ENCODE measurements at places on chromosomes 1 and 21.
A peak's percentile ranks its signal among the peaks of the same experiment; 100 is the strongest.

GRCh38 chr1:5225707-5226704 is 571.6 kb downstream of the AJAP1 start:
- DNase-seq = no peak

- no peak for DNase-seq
Observed at GRCh38 chr1:14659913-14660312, 61.4 kb downstream of the KAZN start.

DNA sequence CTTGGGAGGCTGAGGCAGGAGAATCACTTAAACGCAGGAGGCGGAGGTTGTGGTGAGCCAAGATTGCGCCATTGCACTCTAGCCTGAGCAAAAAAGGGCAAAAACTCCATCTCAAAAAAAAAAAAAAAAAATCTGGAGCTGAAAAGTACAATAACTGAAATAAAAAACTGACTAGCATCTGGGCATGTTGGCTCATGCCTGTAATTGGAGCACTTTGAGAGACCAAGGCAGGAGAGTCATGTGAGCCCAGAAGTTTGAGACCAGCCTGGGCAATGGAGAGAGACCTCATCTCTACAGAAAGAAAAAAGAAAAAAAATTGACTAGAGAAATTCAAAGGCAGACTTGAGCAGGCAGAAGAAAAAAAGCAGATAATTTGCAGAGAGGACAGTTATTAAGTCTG is 18.1 kb downstream of the CLDN19 start:
- no peak for DNase-seq

GRCh38 chr1:64623750-64624191 is 121.1 kb upstream of the RAVER2 start:
- no peak for DNase-seq

DNA sequence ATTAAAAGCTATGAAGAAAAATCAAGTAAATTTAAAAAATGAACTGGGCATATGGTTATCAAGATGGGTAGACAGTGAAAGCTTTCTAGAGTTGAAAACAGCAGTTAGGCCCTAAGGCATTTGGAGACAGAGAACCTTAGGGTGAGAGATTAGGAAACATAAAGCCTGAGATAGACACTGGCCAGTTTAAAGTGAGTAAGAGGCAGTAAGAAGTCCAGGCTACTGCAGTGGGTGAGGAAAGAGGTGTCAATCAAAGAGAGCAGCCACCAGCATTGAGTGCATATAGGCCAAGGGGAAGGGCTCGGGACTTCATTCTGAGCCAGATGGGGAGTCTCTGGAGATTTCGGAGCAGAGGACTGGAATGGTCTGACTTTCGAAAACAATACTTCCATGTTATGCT is 1360.5 kb upstream of the ADGRL4 start:
- no peak for DNase-seq

DNA sequence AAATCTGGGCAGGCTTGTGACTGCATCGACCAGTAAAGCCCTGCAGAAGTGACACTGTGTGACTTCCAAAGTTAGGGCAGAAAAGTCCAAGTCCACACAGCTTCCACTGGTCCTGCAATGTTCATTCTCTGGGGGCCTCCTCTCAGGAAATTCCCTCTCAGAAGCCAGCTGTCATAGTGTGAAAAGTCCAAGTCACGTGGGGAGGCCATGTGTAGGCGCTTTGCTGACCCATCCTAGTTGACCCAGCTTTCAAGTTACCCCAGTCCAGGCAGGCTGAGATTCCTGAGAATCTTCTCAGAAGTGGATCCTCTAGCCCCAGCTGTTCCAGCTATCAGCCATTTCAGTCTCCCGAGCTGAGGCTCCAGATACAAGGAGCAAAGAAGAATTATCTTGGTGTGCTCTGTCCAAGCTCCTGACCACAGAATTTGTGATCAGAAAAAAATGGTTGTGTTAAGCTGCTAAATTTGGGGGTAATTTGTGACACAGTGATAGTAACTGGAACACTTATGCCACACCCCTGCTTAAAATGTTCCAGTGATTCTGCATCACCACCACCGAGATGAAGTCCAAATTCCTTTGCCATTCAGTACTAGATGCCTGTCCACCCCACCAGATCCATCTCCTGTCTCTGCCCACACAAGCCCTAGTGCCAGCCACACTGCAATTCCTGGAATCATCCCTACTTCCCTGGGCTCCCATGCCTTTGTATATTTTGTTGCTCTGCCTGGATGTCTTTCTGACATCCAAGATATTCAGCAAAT is 2.5 kb upstream of the STUM start:
- DNase-seq = no peak

GRCh38 chr1:12284486-12284885 is 54.7 kb downstream of the VPS13D start:
- no peak for DNase-seq

GRCh38 chr1:160326418-160326817 is 16.6 kb downstream of the COPA start:
- DNase-seq = no peak

GRCh38 chr1:178682429-178682828 is 42.6 kb upstream of the RALGPS2 start:
- no peak for DNase-seq

DNA sequence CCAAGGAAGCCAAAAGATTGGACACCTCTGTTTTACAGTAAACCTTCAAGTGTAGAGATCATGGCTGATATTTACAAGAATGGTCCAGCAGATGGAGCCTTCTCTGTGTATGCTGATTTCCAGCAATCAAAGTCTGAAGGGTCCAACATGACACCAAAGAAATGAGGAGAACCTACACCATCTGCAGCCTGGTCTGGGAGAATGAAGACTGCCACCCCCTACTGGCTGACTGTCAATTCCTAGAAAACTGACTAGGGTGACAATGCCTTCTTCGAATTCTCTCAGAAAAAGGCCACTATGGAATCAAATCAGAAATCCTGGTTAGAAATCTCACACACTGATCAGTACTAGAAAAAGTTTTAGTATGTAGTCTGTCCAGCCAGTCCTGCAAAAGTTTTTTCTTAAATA is 83.3 kb downstream of the CDC42BPA start:
- DNase-seq = peak; percentile 40

DNA sequence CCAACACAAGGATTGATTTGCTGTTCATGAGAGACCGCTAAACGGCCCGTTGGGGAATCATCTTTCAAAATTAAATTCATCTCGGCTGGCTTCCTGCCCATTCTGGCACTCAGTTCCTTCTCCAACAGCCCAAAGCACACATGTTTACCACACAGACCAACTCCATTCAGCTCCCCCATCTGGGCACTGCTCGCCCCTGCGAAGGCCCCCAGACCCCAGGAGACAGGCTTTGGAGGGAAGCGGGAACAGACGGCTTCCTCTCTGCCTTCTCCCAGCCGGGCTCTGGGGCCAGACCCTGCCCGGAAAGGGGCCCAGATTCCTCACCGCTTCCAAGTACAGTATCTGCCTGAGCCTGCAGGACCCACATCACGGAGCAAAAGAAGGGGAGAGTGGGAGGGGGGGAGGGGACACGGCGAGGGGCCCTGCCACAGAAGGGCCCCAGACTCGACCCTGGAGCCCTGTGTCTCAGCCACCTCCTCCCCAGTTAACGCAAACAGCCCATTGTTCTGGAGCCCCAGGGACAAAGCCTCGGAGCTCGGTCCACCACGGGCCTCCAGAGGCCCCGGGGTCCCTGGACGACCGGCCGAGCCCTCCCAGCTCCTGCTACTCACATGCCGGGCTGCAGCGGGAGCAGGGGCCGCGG is 660 bp downstream of the MEGF6 start:
- DNase-seq = no peak

DNA sequence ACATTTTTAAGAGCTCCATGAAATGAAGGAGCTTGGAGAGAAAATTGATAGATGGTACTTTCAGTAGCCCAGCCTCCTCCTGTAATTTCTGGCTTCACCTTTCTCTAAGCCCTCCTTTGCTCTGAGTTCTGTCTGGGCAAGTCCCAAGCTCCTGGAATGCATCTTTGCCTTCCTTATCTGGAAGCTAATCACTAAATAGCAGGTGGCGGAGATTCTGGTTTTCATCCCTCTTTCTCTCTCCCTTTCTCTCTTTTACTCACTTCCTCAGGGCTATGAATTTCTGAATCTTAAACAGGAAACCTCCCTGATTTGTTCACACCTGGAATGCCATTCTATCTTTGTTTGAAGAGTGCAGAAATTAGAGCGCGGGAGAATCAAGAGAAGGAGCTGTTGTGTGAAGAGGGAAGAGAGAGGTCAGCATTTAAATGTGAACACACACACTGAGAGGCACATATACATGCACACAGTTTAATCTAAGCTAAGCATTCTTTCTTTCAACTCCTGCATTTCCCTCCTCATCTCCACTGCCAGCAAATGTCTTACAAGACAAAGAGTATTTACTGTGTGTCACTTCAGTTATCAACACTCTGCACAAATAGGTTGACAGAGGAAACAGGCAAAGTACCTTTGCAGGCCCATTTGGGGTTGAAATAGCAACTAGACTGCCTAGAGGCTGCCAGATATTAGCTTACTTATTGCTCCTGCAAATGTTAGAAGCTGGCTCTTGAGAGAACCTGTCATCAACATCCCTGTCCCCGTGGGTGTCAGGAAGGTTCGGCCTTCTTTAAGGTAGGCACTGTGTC is 199.4 kb upstream of the CAMK1G start:
- no peak for DNase-seq

DNA sequence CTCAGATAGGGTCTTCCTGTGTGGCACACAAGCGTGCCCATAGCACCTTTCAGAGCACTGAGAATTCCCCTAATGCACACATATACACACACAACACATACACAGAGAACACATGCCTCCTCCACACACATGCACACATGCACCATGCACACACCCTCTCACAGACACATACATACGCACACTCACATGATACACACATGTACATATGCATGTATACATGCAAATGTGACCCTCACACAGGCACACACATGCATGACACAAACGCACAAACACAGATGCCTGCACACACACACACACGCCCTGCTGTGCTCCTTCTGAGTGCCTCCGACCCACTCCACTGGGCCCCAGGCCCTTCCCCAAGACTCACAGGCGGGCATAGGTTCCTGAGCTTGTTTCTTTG is 251.0 kb downstream of the PTPRU start:
- DNase-seq = no peak

GRCh38 chr21:17371450-17371849 is 141.4 kb upstream of the CXADR start:
- no peak for DNase-seq

- no peak for DNase-seq
Observed at GRCh38 chr1:172928412-172928811, 122.3 kb downstream of the TNFSF18 start.

DNA sequence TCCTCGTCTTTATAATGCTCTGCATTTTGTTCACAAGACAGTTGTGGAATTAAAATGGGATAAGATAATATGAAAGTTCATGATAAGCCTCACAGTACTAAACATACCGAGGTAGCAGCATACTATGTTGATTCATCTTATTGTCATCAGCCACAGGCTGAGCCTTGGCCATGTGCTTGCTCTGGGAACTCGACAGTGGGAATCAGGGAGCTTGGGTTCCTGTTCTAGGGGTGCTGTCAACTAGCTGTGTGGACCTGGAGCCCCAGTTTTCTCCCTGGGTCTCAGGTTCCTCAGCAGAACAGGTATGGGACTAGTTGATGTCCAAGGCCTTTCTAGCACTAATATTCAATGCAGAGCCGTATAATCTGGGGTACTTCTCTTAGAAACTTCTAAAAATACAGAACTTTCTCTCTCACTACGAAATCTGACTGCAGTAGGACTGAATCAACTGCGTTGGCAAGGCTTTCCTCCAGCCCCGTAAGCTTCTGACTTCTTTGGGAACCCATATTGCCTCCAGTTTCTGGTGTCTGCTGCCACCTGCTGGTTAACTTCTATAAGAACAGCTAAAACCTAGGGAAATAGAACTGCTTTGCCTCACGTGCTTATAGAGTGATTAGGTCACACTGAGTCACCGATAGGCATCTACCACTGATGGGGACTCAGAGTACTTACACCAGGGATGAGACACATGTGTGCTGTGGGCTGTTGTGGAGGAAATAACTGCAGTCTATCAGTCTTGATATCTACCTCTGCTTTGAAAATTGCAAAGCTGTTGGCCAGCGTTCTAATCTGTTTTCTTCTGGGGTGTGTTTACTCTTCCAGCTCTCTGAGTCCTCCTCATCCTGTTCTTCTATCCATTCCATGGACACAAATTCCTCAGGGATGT is 110.9 kb downstream of the RGL1 start:
- peak; percentile 82 for DNase-seq
